ENCODE measurements at places on chromosomes 4 and X.

GRCh38 chrX:93332329-93332728 is 341.0 kb downstream of the NAP1L3 start:
- no peak for DNase-seq

DNA sequence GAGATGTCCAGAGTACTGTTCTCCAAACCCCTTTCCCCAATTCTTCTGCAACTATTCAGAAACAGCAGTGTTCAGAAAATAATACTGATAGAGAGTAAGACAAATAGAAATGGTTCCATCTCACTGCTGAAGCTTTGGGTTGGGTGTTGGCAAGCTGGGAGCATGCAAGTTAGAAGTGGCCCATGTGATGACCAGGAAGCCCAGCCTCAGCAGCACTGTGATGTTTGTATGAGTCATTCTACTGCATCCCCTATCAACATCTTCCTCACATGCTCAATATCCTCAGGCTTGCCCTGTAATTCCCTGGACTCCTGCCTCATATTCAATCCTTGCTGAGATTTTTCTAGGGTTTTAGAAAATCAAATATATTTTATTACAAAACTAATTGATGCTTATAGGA is 96.5 kb downstream of the CHRDL1 start:
- no peak for DNase-seq

GRCh38 chr4:1506956-1507721 is 100.9 kb upstream of the NKX1-1 start:
- DNase-seq, result no peak

GRCh38 chr4:10091531-10092181 is 24.9 kb downstream of the WDR1 start:
- DNase-seq, result no peak

- DNase-seq, result no peak
These were observed 20.5 kb upstream of the DDX3X start for GRCh38 chrX:41313419-41313818.

- DNase-seq, result no peak
These were observed 56.4 kb downstream of the C4orf51 start for GRCh38 chr4:145736241-145736831.

GRCh38 chr4:3715855-3716630 is 50.1 kb upstream of the ADRA2C start:
- DNase-seq, result no peak

GRCh38 chr4:1540601-1541375 is 134.5 kb upstream of the NKX1-1 start:
- DNase-seq, result no peak

DNA sequence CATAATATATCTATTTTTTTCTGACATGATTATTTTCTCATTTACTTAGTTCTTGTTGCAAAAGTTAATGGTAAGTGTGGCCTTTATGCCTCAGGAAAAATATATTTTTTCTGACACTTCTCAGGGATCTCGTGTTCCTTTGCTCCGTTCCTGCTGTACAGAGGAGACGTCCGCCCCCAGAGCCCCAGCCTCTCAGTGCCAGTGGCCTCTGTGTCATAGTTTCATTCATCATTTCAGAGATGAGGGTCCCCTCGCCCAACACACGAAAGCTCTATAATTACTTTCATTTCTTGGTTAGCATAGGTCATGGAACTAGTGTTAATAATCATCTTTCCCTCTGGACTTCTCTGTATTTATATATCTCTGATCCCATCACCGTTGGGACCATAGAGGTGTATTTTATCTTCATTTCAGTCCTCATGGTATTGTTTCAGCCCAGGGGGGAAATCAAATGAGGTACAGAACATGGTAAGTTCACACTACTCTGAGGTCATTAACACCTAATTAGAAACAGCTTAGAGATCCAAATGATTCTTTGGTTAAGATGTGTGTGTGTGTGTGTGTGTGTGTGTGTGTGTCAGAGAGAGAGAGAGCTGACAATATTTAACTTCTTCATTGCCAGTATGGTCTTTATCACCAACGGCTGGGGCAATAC is 631.1 kb upstream of the TENM3 start:
- no peak for DNase-seq
